ENCODE measurements at places on chromosomes 1 and 21.

DNA sequence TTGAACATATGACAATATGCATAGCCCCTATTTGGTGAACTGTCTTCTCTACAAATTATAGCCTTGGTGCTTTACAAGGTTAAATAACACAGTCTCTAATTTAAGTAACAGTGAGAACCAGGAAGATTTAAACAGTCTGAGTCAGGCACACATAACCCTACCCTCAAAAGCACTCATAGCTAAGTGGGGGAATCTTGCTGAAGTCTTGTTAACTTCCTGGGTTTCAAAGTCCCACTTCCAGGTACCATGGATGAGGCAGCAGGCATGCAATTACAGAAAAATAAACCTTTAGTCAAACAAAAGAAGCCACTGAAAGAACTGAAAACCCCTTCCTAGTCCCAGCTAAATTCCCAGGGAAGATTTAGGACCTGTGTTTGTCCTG is 147.6 kb downstream of the PBX1 start:
- no peak for DNase-seq
- H3K36me3 ChIP-seq = no peaks in the 10 kb centered on the region

GRCh38 chr1:151839457-151840403 is at the start of gene C2CD4D:
TSS of gene C2CD4D (minus strand) at chr1:151839820. CDS start at chr1:151838989, 831 bp downstream.
- H3K4me3 ChIP-seq = peak within 1 kb of the TSS; percentile 75
- peak within 1 kb of the TSS; percentile 31 for H3K27ac ChIP-seq
- H3K36me3 ChIP-seq = no peaks in the 10 kb centered on the region
- DNase-seq = peak; percentile 52

- peaks cover 7% of the 10 kb centered on the region for H3K4me1 ChIP-seq
- peak overlapping the region; percentile 71 for H3K4me3 ChIP-seq
- peaks cover 8% of the 10 kb centered on the region for H3K27me3 ChIP-seq
- DNase-seq = no peak
Measured at GRCh38 chr1:159853417-159854115, 8.9 kb downstream of the VSIG8 start.

DNA sequence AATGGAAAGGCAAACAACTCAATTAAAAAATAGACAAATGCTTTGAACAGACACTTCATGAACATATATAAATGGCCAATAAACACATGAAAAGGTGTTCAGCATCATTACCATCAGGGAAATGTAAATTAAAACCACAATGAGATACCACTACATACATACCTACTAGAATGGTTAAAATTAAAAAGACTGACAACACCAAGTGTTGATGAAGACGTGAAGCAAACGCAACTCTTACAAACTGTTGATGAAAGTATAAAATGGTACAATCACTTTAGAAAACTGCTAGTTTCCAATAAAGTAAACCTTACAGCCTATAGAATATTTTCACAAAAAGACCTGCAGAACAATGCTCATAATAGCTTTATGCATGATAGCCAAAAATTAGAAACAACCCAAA is 10.1 kb downstream of the EIF2B3 start:
- no peak for DNase-seq
- no peak overlapping the region for H3K4me3 ChIP-seq
- H3K27ac ChIP-seq = no peak overlapping the region
- H3K4me1 ChIP-seq = peaks cover 10% of the 10 kb centered on the region
- peaks cover 41% of the 10 kb centered on the region for H3K36me3 ChIP-seq

- DNase-seq = no peak
- no peak overlapping the region for H3K27ac ChIP-seq
- no peak overlapping the region for H3K4me3 ChIP-seq
- H3K36me3 ChIP-seq = no peaks in the 10 kb centered on the region
Measured at GRCh38 chr1:52186449-52186848, 44.6 kb downstream of the ZFYVE9 start.
